Activated CD8-positive, alpha-beta memory T cell treated with anti-CD3 and anti-CD28 coated beads for 1 hour (primary cell): ENCODE measurements at places on chromosomes 5 and 9.

- DNase-seq = no peak
Observed at GRCh38 chr9:128765499-128765898, 6.2 kb downstream of the ZER1 start.

DNA sequence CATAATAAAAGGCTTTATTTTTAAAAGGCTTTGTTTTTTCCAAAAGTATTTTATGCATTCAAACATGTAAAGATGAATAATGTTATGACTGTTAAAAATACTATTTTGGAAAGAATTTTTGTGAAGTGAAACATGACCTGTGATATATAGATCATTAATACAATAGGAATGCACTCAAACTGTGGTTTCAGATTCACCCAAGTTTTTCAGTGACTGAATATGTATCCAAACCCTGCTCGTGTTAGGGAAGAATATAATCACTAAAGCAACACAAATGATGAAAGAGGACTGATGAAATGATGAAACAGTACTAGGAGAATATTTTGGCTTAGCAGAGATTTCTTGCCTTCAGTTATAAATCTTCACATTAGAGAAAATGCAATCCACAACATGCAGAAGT lies 278.0 kb downstream of the ADAMTS6 start:
- DNase-seq = no peak

DNA sequence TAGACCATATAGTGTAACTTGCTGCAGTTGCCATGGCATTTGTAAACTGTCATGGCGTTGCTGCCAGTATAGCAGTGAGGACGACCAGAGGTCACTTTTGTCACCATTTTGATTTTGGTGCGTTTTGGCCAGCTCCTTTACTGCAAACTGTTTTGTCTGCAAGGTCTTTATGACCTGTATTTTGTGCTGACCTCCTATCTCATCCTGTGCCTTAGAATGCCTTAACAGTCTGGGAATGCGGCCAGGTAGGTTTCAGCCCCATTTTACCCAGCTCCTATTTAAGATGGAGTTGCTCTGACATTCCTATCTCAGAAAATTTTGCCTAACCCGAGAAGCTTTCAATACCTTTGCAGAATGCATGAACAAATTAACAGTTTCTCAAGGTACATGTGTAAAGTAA lies 914.4 kb upstream of the ACO1 start:
- no peak for DNase-seq

DNA sequence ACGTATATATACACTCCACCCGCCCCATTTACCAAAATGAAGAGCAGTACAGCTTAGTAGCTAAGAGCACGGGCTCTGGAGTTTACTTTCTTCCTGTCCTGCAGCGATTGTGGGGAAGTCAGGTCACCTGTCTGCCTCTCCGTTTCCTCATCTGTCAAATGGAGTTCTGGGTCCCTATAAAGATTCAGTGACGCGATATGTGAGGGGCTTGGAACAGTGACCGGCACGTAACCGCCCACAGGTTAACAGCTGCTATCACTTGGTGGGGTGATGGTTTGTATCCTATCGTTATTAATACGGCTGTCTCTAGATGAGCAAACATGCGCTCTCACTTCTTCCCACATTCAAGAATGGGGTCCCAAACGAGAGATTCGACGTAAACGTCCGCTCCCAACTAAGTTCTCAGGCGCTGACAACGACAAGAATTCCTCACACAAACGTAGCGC lies 426 bp downstream of the FAM114A2 start:
- peak; percentile 3 for DNase-seq

DNA sequence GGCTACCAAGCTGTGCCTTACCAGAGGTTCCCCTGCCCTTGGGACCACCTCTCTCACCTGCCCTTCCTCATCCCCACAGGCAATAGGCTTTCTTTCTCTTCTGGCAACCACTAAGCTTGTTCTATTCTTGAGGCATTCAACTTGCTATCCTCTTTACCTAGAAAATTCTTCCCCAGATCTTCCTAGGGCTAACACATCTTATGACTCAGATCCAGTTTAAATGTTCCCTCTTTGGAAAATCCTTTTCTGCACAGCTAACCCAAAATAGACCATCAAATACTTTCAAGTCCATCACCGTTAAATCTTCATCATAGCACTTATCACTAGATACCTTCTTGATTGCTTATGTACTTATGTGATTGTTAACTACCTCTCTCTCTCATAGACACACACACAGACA lies 93.7 kb downstream of the ENC1 start:
- no peak for DNase-seq

DNA sequence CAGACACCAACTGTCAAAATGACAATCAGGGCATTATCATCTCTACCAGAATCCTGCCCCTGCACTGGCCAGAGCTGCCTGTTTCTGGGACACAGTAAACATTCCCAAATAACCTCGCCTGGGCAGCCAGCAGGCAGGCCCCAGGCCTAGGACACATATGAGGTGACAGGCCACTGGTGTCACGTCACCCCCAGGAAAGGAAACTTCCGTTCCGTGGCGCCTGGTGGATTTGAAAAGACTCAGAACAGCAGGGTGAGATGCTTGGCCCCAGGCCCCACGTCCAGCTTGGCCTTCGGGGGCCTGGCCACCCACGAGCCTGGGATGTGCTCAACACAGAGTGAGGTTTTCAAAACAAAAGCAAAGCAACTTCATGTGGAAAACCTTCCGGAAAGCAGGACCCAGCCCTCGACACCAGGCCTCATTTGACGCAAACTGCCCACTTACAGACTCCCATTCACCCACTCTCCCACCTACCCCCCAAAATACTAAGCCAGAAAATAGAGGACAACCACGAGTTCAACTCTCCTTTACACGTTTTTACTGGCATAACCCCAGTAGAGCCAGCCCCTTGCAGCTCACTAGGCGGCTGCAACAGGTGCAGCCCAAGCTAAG lies 1.2 kb downstream of the SEMA4D start:
- no peak for DNase-seq

DNA sequence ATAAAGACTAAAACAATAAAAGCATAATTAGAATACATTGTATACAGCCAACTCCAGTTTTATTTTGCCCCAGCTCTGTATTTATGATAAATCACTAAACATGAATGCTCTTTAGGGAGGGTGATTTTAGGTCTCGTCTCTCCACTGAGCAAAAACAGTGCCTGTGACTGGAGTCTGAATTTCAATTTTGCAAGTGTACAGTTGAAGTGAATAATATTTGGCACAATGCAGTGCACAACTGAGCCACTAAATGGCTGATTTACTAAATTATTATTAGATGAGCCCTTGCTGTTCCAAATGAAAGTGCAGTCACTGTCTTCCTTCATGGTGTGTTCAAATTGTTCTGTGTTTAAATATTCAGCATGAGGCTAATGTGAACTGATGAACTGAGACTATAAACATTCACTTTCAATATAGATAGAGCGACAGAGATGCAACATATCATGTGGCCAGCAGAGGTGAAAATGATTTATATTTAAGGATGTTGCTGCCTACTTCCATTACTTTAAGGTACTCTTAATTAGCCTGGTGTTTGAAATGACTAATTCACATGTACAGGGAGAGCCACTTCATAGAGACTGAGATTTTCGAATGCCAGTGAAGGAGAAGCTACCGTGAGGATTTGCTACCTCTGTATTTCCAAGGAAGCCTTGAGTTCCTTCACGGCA lies 375.1 kb downstream of the EBF1 start:
- no peak for DNase-seq

DNA sequence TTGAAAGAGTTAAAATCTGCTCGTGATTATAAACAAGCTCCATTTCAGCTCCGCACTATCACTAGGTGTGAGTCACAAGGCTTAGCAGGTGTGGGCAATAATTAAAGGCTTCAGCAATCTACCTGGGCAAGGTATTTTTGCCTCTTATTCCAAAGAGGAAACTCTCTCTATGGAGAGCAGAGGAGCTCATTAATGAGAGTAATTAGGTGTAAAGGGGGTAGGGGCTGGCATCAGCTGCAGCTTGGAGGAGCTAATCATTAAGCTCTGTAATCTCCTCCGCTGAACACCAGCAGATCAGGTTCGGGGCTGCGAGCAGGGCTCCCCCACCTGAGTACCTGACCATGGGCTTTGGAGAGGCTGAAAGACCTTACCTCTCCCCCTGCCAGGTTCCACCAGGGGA lies 129.2 kb downstream of the CRB2 start:
- no peak for DNase-seq

DNA sequence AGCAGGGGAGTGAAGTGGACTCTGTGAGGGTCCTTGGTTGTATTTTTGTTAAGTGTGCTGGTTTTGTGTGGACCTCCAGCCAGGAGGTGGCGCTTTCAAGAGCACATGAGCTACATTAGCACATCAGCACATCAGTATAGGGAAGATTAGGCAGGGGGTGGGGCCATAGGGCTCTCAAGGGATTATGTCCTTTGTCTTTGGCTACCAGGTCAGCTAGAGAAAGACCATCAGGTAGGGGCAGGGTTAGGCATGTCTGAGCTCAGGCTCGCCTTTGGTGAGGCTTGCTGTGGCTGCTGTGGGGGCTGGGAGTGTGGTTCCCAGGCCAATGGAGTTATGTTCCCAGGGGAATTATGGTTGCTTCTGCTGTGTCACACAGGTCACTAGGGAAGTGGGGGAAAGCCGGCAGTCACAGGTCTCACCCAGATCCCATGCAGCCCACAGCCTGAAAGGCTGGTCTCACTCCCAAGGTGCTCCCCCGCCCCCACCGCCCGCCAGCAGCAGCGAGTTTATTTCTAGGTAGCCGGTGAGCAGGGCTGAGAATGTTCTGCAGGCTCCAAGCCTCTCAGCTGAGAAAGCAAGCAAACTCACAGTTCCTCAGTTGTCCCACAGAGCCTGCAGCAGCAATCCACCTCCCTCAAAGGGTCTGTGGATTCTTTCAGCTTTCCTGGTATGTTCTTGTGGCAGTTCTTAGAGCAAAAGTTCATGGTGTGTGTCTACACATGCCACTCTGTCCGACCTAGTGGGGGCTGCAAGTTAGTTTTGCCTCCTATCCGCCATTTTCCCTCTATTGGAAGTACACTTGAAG lies 13.7 kb downstream of the OR1J1 start:
- no peak for DNase-seq

GRCh38 chr9:103755986-103756385 lies 338.1 kb upstream of the SMC2 start:
- DNase-seq = no peak

DNA sequence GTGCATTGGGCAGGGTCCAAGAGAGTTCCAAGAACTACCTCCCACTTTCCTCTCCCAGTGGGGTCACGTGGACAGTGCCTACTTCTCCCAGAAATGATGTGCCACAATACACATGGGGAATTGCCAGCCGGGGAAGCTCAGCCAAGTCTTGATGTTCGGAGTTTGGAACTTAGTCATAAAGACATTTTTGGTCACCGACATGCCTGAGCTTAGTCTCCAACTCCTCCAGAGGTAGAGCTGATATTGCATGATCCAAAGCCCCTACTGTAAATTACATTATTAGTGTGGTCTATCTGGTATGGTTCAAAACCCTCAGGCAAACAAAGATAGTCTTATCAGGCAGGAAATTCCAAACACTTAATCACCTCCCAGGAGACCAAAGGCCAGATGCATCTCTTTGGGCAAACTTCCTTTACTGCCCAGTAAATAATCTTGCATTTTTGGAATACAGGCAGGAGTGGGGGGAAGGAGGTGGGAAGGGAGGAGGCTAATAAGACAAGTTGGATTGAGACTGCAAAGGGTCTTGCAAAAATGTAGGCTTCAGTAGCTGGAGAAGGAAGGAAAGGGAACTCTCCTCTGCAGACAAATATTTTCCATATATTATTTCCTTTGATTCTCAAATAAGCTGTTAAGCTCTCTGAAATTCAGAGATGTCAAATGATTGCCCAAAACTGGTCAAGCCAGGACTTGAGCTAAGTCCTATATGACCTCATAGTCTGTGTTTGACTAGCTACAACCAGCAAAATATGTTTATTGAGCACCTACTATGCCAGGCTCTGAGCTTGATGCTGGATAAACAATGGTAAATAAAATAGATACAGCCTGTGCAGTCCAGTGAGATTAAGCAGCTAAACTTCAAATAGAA lies 99.4 kb downstream of the DRD1 start:
- DNase-seq = no peak

- DNase-seq = no peak
Observed at GRCh38 chr9:113616621-113617496, 153.3 kb downstream of the RGS3 start.

DNA sequence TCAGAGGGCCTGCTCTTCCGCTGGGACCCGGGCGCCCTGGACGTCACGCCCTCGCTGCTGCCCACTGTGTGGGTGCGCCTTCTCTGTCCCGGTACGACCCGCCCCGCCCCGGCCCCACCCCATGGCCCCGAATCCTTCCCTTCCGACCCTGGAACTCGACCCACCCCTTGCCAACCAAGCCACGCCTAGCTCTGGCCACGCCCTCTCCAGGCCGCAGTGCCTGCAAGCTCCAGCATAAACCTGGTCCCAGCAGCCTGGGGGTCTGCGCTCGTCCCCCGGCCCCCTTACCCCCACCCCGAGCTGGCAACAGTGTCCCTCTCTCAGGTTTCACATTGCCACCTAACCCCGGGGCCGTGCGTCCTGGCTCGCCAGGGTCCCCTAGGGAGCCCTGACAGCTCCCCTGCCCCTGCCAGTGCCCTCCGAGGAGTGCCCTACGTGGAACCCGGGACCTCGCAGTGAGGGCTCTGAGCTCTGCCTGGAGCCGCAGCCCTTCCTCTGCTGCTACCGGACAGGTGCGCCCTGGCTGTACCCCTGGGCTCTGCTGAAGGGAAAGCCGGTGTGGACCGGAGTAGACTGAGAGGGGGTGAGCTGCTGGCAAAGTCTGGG lies 3.4 kb downstream of the ADGRD2 start:
- no peak for DNase-seq

- no peak for DNase-seq
Observed at GRCh38 chr5:96468956-96469355, 35.9 kb upstream of the PCSK1 start.

DNA sequence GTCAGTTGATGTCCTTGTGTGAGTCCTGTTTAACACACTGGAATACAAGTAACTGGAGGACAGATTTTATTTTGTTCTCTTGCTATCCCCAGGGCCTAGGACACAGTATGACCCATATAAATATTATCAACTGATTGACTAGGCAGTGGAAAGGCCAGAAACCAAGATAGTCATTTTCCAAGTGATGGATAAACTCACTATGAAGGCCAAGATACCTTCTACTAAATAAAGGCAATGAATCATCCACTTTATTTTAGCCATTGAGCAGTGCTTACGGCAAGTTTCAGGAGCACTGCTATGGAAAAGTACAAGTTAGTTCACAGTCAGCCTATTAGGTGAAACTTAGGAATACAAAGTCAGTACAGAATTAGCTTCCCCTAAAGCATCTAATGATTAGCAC lies 153.2 kb downstream of the SEMA5A start:
- no peak for DNase-seq

DNA sequence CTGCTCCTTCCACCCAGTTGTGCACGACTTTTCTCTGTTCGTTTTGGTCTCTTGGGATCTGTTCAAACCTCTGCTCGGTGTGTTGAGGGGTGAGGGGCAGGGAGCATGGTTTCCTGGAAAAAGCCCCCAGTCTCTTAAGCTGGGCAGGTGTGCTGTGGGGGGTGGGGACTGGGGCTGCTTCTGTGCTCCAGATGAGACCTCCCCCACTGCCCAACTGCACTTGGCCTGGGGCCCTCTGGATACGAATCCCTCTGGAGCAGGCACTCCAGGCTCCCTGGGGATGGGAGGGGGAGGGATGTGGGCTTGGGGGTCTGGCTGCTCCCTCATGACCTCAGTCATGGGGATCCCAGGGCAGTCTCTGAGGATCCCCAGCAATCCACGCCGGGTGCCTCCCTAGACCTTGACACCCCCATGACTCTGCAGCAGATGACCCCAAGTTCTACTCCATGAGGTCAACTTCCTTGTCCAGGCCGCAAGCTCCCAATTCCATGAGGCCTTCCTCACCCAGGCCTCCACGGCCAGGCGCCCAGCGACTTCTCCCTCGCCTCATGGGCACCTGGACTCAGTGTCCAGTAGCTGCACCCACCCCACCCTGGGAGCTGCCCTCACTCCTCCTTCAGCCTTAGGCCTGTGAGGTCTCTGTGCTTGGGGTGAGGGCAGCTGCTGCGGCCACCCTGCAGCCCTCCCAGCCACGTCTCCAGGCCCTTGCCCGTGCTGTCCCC lies 5.9 kb upstream of the AHRR start:
- no peak for DNase-seq
